Osteocyte (in vitro differentiated cells): ENCODE measurements at places on chromosomes 2 and 18. TPM values are rescaled to one million over a fixed set of nuclear protein-coding genes. Genes with fewer than 3 reads are reported as not detected.

DNA sequence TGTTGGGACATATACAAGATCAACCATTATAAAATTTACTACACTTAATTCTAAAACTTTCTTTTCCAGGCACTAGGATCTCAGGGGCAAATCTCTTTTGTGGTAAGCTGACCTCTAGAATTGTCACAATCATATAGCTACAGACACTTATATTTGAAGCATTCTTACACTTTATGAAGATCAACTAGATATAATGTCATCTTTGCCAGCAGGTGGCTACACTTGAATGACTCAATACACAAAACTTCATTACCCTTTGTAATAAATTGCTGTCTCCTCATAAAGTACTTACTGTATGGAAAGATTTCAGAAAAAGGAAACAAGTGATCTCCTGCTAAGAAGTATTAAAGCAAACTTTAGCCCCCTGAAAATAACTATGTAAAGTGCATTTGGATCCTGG lies 77.8 kb downstream of the RDH14 start:
- no peaks in the 10 kb centered on the region for H3K27me3 ChIP-seq
- H3K36me3 ChIP-seq: no peaks in the 10 kb centered on the region
- DNase-seq: no peak
- H3K27ac ChIP-seq: no peak overlapping the region
- H3K4me3 ChIP-seq: no peak overlapping the region
- no peaks in the 10 kb centered on the region for H3K4me1 ChIP-seq

DNA sequence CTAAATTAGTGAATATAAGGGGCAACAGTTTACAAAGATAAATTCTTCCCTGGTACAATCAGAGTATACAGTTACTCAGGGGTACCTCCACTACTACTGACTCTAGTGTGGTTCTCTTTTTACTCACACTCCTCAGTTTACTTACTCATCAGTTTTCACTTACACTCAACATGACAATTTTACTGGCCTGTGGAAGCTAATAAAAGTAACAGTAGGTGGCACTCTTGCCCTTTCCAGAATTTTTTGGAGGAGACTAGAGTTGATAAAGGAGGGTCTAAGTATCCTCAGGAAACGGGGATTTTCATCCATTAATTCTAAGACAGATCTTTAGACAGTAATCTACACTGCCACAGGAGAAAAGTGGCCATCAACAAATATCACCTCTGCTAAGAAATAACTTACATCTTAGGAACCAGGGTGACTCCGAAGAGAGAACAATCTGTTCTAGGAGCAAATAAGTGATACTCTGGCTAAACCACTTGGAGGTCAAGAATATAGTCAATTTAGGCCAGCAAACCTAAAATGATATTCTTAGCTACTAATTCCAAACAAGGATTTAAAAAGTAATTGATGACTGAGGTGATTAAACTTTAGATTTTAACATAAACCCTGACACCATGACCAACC lies 61.3 kb downstream of the ATL2 start:
- H3K27me3 ChIP-seq: no peaks in the 10 kb centered on the region
- H3K36me3 ChIP-seq: peaks cover 22% of the 10 kb centered on the region
- DNase-seq: no peak
- no peaks in the 10 kb centered on the region for H3K4me1 ChIP-seq
- no peak overlapping the region for H3K27ac ChIP-seq
- H3K4me3 ChIP-seq: no peak overlapping the region

Gene GREB1L
- 0.60 and 0.70 TPM in 2 replicates for total RNA-seq

- peaks cover 10% of the 10 kb centered on the region for H3K36me3 ChIP-seq
- no peak overlapping the region for H3K4me3 ChIP-seq
- peaks cover 23% of the 10 kb centered on the region for H3K4me1 ChIP-seq
- no peaks in the 10 kb centered on the region for H3K27me3 ChIP-seq
Observed at GRCh38 chr2:238389988-238390589, 36.6 kb upstream of the ASB1 start.
